ENCODE measurements at places on chromosomes 3 and 15.

DNA sequence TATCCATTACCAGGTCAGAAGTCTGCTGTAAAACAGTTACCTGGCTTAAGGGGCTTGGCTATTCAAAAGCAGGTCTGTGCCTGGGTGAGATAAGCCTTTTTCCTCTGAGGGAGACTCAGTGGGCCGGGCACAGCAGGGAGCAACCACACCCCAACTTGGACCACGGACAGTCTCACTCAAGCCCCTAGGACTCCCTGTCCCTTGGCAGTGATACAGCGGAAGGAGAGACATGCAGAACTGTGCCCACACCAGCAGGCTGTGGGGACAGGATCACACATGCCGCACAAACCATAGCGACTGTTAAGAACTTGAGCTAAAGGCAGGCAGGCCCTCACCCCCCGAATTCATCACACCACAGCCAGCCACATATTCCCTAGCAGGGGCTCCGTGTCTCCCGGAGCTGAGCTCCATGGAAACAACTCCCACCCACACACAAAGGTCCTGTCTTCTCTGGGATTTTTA, 2.8 kb upstream of the GP5 start:
- no peak for DNase-seq

DNA sequence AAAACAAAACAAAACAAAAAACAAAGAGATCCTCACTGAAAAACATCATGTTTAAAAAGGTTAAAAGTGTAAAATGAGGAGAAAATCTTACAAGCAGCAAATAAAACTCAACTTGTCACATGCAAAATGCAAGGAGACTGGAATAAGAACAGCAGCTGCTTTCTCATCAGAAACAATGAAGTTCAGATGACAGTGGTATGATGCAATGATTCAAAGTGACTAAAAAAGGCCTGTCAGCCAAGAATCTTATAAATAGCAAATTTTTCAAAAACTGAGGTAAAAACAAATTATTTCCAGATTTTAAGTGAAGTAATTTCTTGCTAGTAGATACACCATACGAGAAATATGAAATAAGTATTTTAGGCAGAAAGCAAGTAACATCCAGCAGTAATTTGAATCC, 68.6 kb upstream of the EPHA3 start:
- DNase-seq, result no peak

- DNase-seq, result no peak
These were observed 24.8 kb downstream of the FOXL2NB start for GRCh38 chr3:138971766-138972320.

GRCh38 chr3:167302678-167303077, 77.4 kb downstream of the ZBBX start:
- no peak for DNase-seq

DNA sequence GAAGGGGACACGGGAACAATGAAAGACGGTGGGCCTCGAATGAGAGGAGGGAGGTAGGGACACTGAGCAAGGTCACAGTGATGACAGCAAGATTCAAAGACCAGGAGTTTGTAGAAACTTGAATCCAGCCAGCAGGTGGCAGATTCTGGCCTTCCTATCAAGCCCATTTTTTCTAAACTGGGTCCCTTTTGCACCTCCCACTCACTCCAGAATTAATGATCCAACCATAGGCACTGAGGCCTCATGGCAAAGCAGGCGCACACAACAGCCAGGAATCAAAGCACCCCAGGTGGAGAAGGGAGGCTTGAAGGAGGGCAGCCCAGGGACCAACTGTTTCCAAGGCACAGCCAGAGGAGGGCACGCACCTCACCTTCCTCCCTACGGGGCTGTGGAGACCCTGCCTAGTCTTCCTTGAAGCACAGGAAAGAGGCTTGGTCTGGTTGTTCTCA, 90.2 kb downstream of the ANP32A start:
- DNase-seq, result peak; percentile 61
